Stimulated activated CD4-positive, alpha-beta T cell treated with anti-CD3 and anti-CD28 coated beads, Interleukin-1b, Interleukin-23, amount 100 ng/mL, for 1 hour (primary cell): ENCODE measurements at places on chromosomes 7 and 10.

GRCh38 chr7:156109988-156110387 is 297.7 kb upstream of the SHH start:
- no peak for DNase-seq

- peak; percentile 18 for DNase-seq
These were observed 67.3 kb upstream of the KLF6 start for GRCh38 chr10:3852147-3852904.

DNA sequence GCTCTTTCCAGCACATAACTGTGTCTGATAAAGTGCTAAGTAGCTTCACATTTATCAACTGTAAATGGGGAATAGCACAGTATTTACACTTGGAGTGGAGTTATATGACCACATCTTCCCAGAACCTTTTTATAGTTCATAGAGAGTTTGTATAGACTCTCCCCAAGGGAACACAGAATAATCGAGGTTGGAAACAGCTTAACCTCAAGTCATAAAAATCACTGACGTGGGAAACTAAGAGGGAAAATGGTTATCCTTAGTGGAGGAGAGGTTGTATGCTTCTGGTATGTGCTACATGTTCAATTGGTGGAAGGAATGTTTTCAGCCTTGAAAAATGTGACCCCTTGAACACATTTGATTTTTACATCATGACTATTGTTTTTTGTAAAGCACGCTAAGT is 167.9 kb upstream of the KIAA1217 start:
- no peak for DNase-seq

- DNase-seq, result no peak
These were observed 964 bp downstream of the FRMD4A start for GRCh38 chr10:14329746-14330173.

- no peak for DNase-seq
These were observed 110.2 kb downstream of the ELAPOR2 start for GRCh38 chr7:86949052-86949778.

DNA sequence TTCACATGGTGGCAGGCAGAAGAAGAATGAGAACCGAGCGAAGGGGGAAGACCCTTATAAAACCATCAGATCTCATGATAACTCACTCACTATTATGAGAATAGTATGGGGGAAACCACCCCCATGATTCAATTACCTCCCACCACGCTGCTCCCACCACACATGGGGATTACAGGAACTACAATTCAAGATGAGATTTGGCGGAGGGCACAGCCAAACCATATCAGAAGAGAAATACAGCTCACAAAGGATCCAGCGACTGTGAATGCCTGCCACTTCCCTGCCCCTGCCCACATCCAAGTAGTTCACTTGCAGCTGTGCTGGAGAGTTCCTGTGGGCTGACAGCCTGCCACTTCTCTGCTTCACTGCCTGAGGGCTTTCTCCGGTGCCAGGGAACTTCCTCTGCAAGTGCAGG is 148.7 kb downstream of the C7orf25 start:
- no peak for DNase-seq

DNA sequence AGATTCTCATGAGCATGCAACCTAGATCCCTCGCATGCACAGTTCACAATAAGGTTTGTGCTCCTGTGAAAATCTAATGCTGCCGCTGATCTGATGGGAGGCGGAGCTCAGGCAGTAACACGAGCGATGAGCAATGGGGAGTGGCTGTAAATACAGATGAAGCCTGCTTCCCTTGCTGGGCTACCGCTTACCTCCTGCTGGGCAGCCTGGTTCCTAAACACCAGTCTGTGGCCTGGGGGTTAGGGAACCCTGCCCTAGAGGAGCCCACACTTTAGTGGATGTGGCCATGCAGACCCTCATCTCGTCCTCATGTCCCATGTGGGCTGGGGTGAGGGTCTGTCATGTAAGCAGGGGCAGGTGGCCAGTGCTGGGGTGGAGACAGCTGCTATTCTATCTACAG is 417.6 kb downstream of the GLRX3 start:
- no peak for DNase-seq

DNA sequence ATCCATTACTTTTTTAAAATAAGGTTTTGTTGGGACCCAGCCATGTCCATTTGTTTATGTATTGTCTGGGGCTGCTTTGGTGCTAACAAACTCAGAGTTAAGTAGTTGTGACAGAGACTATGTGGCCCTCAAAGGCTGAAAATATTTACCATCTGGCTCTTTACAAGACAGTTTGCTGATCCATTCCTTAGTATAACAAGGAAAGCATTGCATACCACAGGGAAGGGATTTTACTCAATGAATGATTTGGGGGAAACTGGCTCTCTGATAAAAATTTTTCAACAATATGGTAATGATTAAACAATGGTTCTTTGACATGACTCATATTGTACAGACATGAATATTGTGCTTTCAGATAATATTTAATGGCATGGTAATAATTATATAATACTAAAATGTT is 738.1 kb downstream of the KCNMA1 start:
- no peak for DNase-seq

- DNase-seq, result no peak
These were observed 324.5 kb downstream of the GFRA1 start for GRCh38 chr10:115948465-115948864.

GRCh38 chr7:36047091-36047658 is 105.9 kb upstream of the EEPD1 start:
- no peak for DNase-seq

- DNase-seq, result no peak
These were observed 19.7 kb upstream of the PRPF18 start for GRCh38 chr10:13567030-13567429.

- no peak for DNase-seq
These were observed 153.6 kb downstream of the SEMA3D start for GRCh38 chr7:85033263-85033662.

GRCh38 chr7:108310351-108310750 is 145.9 kb downstream of the NRCAM start:
- no peak for DNase-seq

DNA sequence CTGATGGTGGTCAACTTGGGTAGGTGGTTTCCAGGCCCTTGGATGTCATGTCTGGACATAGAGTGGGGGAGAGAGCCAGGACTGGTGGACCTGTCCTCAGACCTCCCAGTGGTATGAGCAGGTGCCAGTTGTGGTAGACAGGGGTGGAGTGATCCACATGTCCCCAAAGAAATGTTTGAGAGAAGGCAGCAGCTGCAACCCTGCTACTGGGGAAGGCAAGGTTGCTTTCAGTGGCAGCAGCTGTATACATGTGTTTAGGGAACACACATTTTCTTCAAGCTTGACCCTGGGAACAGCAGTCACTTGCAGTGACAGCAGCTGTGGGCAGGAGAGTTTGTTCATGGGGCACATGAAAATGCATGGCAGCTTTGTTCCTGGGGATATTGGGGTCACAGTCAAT is 882.6 kb upstream of the C7orf33 start:
- no peak for DNase-seq

GRCh38 chr7:154860621-154861375 is 142.1 kb downstream of the PAXIP1 start:
- no peak for DNase-seq

DNA sequence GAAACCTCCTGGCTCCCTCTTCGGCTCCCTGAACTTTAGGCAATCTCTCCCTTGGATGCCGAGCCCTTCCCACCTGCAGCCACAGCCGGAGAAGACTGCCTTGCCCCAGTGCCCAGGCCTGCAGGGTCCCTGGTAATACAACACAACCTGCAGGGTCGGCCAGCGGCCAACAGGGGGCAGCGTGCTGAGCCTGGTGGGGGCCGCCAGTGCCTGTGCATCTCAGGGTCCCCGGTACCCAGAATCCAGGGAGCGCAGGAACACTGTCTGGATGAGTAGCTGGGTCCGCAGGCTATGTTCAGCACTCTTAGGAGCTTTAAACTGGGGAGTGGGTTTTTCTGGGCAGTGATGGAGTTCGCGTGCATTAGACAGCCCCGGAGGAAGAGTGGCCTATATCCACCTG is 17.5 kb upstream of the C10orf71 start:
- no peak for DNase-seq

- no peak for DNase-seq
These were observed 15.9 kb upstream of the FAS start for GRCh38 chr10:88974446-88975376.

DNA sequence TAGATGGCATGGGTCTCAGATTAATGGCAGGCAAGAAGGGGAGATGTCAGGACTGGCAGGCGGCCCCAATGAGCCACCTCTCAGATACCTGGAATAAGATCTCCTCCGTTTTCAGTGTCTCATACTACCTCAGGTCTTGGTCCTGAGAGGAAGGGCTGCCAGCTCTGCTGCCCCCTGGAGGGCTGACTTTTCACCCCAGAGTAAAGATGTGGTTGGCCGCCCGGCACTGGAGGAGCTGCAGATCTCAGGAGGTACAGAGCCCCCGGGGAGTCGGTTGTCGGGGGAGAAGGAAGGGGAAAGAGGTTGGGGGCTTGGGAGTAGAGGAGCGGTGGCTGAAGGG is 642 bp upstream of the COL13A1 start:
- DNase-seq, result peak; percentile 17

- DNase-seq, result no peak
These were observed 6.5 kb downstream of the SNX8 start for GRCh38 chr7:2307690-2308107.

GRCh38 chr7:144379776-144380384 is 23.6 kb downstream of the NOBOX start:
- DNase-seq, result no peak

DNA sequence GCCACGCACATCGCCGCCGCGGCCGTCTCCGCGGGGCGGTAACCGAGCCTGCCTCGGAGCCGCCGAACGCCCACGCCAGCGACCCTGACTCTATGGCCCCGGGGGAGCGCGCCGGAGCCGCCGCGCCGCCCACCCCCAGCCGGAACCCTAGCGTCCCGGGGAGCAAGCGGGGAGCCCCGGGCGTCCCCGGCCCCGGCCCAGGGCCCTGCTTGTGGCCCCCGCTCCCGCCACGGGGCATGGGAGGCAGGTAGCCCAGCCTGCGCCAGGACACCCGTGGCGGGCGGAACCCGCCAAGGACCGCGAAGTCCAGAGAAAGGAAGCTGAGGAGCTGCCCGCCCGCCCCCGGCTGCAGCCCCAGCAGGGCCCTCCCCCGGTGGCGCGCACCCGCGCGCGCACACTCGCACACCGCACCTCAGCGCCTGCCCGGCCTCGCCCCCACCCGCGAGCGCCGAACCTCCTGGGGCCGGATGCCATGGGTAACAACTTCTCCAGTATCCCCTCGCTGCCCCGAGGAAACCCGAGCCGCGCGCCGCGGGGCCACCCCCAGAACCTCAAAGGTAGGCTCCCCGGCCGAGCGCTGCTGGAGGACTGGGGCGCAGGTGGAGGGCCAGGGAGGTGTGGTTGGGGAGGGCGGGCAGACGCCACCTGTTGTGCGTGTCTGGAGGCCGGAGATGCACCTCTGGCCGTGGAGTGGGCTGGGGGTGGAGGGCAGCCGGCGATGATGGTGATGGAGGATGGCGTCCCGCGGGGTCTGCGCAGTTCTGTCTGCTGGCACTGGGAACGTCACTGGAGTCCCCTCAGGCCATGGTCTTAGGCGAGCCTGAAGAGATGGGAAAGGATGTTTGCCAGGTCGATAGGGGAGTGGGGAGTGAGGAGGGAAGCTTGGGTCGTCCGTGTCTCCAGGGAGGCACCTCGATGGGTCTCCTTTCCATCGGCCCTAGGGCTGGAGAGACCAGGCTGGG is 692 bp downstream of the NEURL1 start:
- no peak for DNase-seq

DNA sequence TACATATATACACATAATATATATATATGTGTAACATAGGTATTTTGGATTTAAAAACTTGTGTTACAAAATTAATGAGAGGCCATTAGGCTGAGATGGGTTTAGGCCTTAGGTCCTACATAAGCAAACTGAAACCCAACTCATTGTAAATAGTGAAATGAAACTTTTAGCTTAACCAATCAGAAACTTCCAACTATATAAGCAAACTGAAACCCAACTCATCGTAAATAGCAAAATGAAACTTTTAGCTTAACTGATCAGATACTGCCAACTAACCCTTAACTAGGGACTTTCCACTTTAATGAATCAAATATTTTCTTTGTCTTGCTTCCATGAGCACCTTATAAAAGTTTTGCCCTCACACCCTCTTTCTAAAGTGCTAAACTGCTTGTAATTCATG is 17.3 kb upstream of the SAMD9L start:
- no peak for DNase-seq

GRCh38 chr7:107122486-107122911 is 46.3 kb upstream of the HBP1 start:
- no peak for DNase-seq

DNA sequence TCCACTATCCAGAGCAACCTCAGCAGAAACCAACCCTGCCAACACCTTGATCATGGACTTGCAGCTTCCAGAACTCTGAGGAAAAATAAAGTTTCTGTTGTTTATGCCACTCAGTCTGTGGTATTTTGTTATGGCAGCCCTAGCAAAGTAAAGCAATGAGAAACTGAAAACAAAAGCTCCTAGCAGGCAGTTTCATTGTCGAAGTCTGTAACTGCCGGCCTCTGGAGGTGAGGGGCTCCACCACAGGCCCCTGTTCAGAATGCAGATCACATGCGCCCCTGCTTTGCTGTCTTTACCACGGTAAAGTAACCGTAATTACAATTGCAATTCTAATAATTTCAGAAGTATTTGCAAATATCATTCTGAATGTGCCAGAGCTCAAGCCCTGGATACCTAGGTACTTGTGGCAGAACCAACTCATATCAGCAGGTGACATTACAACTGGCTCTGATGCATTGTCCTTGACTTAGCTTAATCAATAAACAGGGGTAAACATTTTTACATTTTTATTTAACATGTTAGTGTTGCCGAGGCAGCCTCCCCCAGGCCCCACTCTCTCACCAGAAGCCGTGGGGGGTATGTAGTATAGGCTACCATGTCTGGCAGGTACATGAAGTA is 193.2 kb downstream of the ELMO1 start:
- no peak for DNase-seq

GRCh38 chr10:804787-805619 is 115.5 kb upstream of the DIP2C start:
- no peak for DNase-seq

GRCh38 chr7:65731562-65732035 is 141.3 kb upstream of the VKORC1L1 start:
- no peak for DNase-seq

DNA sequence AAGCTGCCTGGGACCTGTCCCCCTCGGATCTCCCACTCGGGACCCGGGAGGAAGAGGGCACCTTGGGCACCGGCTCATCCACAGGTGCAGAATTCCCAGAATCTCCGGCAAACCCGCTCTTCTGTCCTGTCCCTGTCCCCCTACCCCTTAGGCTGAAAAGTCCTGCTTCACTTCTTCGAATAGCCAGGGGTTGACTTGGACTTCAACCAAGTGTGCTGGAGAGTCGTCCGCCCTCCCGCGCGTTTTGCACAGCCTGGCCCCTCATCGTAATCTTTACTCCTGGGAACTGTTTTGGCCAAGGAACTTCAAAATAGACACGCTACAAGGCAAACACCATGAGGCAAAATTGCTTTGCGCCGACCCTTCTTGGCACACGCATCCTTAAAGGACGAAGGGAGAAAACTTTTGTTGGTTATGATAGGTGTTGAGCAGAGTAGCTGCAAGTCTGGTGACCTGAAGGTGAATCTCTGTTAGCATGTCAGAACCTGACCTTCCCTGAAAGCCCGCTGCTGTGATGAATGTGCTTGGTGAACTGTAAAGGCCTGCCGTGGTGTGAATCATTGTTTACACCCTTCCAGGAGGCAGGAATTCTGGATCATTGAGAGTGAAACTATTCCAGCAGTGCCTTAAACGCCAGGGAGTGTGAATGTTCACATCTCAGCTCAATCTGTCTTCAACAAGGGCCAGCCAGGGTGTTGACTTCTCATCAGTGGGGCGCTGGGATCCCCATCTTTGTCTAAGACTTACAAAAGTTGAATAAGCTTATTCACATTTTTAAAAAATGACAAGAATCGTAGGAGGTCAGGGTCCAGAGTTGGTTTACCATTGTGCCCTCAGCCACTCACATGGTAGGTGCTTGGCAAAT is 589 bp upstream of the RAPGEF5 start:
- no peak for DNase-seq

GRCh38 chr7:106177738-106178592 is 65.9 kb upstream of the SYPL1 start:
- DNase-seq, result no peak
